Stimulated activated CD4-positive, alpha-beta T cell treated with anti-CD3 and anti-CD28 coated beads, Interleukin-2, amount 100 ng/mL, for 24 hours (primary cell): ENCODE measurements at places on chromosomes 1 and 21.

- DNase-seq = no peak
Observed at GRCh38 chr1:7553042-7553690, 217.9 kb upstream of the VAMP3 start.

- no peak for DNase-seq
Observed at GRCh38 chr1:101728029-101728428, 268.7 kb downstream of the OLFM3 start.

DNA sequence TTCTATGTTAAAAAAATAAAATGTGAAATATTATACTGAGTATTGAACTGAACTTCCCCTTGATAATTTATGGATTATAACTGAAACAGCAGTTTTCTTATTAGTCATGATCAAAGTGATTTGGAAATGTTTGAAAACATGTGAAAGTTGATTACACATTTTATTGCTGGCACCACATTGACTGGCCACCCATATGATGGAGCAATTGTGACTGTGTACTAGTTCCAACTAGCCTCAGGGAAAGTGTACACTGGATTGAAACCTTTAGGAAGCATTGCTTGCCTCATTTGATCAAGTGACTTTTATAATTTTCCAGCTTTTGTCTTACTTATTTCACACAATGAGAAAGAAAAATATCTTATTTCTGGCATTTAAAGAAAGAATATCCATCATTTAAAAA, 128.0 kb upstream of the ADGRL2 start:
- no peak for DNase-seq

- no peak for DNase-seq
Observed at GRCh38 chr1:65377496-65378246, 42.8 kb upstream of the LEPR start.

GRCh38 chr1:54800041-54800898, 853 bp downstream of the TTC22 start:
- DNase-seq = no peak
